ENCODE measurements at places on chromosomes 3 and 15.
A peak's percentile ranks its signal among the peaks of the same experiment; 100 is the strongest.

- H3K4me1 ChIP-seq, result no peaks in the 10 kb centered on the region
- no peak within 1 kb of the TSS for H3K4me3 ChIP-seq
- no peak for DNase-seq
- H3K27ac ChIP-seq, result no peak within 1 kb of the TSS
These were observed at the start of gene PP2D1 for GRCh38 chr3:20012164-20012563. Gene PP2D1, minus strand, starts transcription at chr3:20012264. Its CDS starts 192 bp downstream, at chr3:20012072.

GRCh38 chr3:12944413-12944812 lies 103.0 kb upstream of the RPL32 start:
- H3K36me3 ChIP-seq, result peaks cover 5% of the 10 kb centered on the region
- DNase-seq, result no peak
- peaks cover 4% of the 10 kb centered on the region for H3K4me1 ChIP-seq
- peak overlapping the region; percentile 94 for H3K27ac ChIP-seq

DNA sequence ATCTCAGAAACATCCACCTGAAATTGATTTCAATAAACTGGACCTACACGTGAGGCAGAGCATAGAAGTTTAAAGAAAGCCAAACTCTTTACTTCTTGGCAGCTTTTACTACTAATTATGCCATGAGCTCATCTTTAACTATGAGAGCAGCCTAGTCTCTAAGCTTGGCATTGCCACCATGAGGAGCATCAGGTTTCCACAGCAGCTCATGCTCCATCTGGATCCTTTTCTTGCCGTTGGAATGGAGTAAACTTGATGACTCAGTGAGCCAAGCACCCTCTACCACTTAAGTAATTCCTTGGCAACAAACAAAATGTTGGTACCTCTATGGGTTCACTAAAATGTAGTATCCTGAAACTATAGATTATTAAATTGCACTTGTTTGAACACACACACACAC lies 583.2 kb downstream of the EPHA3 start:
- H3K27me3 ChIP-seq, result no peaks in the 10 kb centered on the region
- H3K4me1 ChIP-seq, result no peaks in the 10 kb centered on the region
- no peak overlapping the region for H3K27ac ChIP-seq
- no peak overlapping the region for H3K4me3 ChIP-seq
- H3K36me3 ChIP-seq, result no peaks in the 10 kb centered on the region

GRCh38 chr3:65130782-65131181 lies 443.0 kb upstream of the ADAMTS9 start:
- no peak overlapping the region for H3K27ac ChIP-seq
- no peak for DNase-seq
- no peak overlapping the region for H3K4me3 ChIP-seq
- H3K4me1 ChIP-seq, result no peaks in the 10 kb centered on the region
- no peaks in the 10 kb centered on the region for H3K36me3 ChIP-seq

DNA sequence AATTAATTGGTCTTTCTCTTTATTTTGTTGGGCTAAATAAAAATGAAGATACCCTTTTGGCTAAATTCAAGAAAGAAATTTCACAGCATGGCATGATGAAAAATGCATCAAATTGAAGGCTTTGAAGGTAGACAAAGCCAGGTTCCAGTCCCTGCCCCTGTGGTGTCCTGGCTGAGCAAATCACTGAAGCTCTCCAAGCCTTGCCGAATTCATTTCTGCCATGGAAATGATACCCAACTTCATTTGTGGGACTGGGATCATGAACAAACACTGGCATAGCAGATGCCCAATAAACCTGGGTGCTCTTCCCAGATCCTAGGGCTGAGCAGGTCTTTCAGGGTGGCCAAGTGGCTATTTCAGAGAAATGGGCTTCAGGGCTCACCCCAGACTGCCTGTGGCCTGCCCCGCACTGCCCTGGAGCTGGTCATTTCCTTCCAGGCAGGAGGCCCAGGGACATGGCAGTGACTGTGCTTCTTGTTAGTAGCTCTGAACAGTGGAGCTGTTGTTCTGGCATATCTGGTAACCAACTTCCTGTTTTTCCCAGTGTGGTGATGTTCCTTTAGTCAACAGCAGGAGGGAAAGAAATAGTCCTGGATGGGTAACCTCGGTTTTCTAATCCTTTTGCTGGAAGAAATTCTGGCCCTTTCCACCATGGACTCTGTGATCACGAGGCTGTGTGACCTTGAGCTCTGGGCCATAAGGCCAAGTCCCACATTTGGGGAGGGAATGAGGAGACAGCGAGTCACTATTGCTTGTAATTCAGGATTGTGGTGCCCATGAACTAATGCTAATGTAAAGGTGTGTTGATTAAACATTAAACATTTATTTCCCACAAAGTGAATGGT lies 47.6 kb downstream of the CTDSPL start:
- no peaks in the 10 kb centered on the region for H3K27me3 ChIP-seq
- H3K4me3 ChIP-seq, result no peak overlapping the region
- H3K27ac ChIP-seq, result no peak overlapping the region
- peaks cover 14% of the 10 kb centered on the region for H3K4me1 ChIP-seq
- no peak for DNase-seq

DNA sequence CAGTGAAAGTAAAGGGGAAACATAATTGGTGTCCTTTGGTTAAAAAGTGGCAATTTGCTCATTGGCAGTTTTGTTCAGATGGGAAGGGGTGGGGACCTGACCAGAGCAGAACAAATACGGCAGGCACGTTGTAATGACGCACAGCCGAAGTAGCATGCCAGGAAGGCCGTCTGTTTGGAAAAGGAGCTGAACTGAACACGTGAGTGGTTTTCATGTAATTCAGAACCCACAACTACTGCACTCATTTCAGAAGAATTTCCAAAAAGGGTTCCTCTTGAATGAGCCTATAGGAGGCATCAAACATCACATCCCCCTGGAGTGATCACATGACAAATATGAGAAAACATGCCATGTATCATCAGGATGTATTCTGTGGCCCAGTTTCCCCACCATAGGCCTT lies 42.9 kb upstream of the LMCD1 start:
- no peak for DNase-seq
- H3K4me1 ChIP-seq, result peaks cover 14% of the 10 kb centered on the region
- no peaks in the 10 kb centered on the region for H3K27me3 ChIP-seq
- H3K27ac ChIP-seq, result no peak overlapping the region
- H3K4me3 ChIP-seq, result no peak overlapping the region

DNA sequence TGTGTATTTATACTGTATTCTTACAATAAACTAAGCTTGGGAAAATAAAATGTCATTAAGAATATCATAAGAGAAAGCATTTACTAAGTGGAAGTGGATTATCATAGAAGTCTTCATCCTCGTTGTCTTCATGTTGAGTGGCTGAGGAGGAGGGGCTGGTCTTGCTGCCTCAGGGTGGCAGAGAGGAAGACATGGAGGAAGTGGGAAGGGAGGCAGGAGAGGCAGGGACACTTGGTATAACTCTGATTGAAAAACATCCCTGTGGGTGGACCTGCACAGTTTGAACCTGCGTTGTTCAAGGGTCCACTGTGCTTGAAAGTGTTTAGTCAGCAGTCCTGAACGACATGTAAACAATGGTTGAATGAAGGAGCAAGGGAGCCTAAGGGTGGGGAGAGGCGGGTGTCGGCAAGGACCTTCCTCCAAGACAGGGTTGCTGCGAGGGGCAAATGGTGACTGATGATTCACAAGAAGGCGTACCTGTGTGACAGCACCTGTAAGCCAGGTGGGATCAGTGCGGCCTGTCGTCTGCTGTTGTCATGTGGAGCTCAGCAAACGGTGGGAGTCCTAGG lies 103.8 kb upstream of the KLF13 start:
- no peaks in the 10 kb centered on the region for H3K4me1 ChIP-seq
- peaks cover 73% of the 10 kb centered on the region for H3K27me3 ChIP-seq
- H3K4me3 ChIP-seq, result no peak overlapping the region
- no peaks in the 10 kb centered on the region for H3K36me3 ChIP-seq

DNA sequence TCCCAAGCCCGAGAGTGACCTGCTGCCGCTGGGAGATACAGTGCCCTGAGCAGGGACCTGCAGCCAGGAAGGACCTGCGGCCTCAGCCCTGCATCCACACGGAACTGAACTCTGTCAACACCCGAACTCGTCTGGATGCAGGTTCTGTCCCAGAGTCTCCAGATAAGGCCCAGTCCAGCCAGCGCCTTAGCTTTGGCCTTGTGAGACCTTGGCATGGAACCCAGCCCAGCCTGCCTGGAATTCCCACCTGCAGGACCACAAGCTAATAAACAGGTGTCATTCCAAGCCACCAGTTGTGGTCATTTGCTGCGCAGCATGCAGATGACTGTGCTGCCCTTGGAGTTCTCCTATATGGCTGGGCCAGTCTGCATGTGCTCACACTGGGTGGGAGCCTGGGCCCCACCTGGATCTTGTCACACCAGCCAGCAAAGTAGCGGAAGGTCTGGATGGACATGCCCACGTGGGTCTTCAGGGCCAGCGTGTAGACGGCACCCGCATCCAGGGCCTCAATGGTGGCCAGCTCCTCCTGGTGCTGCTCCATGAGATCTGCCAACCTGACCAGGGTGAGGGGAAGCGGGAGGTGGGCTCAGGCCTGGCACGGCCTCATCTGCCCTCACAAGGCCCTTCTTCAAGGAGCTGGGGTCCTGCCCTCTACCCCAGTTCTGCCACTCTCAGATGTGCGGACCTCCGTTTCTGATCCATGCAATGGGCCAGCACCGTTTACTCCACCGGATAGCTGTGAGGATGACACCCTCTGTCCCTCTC lies 47.2 kb upstream of the SLC41A3 start:
- no peaks in the 10 kb centered on the region for H3K36me3 ChIP-seq
- H3K4me1 ChIP-seq, result no peaks in the 10 kb centered on the region
- no peaks in the 10 kb centered on the region for H3K27me3 ChIP-seq
- H3K4me3 ChIP-seq, result no peak overlapping the region

DNA sequence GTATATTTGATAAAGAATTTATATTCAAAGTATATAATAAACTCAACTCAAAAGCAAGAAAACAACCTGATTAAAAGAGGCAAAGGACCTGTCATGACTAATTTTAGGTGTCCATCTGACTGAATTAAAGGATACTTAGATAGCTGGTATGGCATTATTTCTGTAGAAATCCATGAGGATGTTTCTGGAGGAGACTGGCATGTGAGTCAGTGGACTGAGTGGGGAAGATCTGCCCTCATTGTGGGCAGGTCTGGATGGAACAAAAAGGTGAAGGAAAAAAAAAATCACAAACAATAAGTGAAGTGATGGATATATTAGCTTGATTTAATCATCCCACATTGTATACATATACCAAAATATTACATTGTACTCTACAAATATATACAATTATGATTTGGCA lies 16.6 kb downstream of the ANKRD28 start:
- peaks cover 5% of the 10 kb centered on the region for H3K4me1 ChIP-seq
- no peaks in the 10 kb centered on the region for H3K27me3 ChIP-seq
- no peak for DNase-seq
- H3K36me3 ChIP-seq, result no peaks in the 10 kb centered on the region
- no peak overlapping the region for H3K4me3 ChIP-seq

GRCh38 chr3:77328690-77329089 lies 288.8 kb downstream of the ROBO2 start:
- no peak for DNase-seq
- no peaks in the 10 kb centered on the region for H3K36me3 ChIP-seq
- H3K27ac ChIP-seq, result no peak overlapping the region
- H3K4me1 ChIP-seq, result no peaks in the 10 kb centered on the region
- H3K4me3 ChIP-seq, result no peak overlapping the region
- H3K27me3 ChIP-seq, result peaks cover 77% of the 10 kb centered on the region

DNA sequence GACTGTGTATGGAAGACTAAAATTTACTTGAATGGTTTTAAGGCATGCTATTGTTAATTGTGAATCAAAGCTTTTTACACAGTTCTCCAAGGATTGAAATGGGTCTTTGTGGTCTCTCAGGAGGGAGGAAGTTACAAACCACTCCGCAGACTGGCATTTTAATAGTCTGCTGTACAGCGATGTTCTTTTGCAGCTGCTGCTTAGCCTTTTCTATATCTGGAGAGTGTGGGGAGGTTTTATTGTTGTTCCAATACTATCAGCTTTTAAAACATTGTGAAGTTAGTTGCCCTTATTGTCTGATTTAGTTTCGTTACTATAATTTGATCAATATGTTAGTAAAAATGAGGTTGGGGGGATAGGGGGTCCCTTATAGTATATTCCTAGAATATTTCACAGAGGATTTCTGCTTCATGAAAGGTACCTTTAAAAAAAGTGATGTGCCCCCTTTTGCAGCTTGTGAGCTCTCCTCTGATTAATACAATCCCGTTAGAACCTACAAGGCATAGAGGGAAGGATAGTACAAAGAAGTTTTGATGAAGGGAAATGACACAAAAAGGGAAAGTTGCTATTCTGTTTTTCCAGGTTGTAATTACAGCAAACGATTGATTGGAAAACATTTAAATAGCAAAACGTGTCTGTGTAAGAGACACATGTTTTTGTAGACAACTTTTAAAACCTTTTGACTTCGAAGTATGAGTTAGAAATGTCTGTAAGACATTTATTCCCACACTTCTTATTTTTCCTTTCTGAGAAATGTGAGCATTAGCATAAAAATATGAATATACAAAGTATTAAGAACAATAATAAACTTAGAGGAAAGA lies 158.3 kb upstream of the CGNL1 start:
- DNase-seq, result no peak
- H3K36me3 ChIP-seq, result no peaks in the 10 kb centered on the region
- peak overlapping the region; percentile 89 for H3K27ac ChIP-seq
- peaks cover 6% of the 10 kb centered on the region for H3K4me1 ChIP-seq
- no peak overlapping the region for H3K4me3 ChIP-seq

GRCh38 chr3:128343287-128344051 lies 123.2 kb downstream of the DNAJB8 start:
- peak; percentile 83 for DNase-seq
- no peaks in the 10 kb centered on the region for H3K36me3 ChIP-seq
- H3K4me3 ChIP-seq, result no peak overlapping the region
- no peak overlapping the region for H3K27ac ChIP-seq
- no peaks in the 10 kb centered on the region for H3K27me3 ChIP-seq

DNA sequence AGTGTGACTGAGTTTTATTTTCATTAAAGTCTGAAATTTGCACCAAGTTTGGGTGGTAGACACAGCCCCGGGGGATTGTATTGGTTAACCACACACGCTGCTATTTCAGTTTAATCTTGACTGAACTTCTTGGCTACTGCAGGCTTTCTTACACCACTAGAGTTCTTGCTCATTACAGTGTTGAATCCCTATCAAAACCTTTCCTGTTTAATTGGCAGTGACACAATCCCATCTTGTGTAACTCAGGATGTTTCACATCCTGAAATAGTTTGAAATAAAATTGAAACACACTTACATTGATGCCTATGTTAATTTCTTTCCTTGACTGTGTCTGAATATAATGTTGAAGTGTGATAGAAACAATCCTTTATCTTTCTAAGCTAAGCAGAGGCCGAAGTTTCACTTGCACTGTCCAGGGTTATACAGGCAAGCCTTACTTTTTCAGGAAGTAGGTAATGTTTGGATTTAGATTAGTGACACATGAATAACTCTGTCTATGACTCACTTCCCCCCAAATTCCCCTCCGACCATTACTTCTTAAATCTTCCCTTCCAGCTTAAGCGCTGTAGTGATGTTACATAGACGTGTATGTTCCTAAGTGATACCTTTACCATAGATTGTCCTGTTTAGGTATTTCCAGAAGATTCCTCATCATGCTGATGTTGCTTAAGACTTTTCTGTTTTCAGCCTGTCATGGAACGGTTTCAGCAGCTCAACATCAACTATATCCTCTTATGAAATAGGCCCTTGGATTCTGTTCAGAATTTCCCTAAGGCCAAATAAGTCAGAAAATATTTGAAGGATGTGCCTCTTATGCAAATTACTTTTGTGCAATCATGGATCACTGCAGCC lies 16.8 kb downstream of the ATG7 start:
- no peaks in the 10 kb centered on the region for H3K27me3 ChIP-seq
- H3K36me3 ChIP-seq, result peaks cover 7% of the 10 kb centered on the region
- DNase-seq, result no peak
- no peak overlapping the region for H3K4me3 ChIP-seq

- no peaks in the 10 kb centered on the region for H3K36me3 ChIP-seq
- peak overlapping the region; percentile 78 for H3K4me3 ChIP-seq
- no peaks in the 10 kb centered on the region for H3K4me1 ChIP-seq
- H3K27ac ChIP-seq, result no peak overlapping the region
- peaks cover 8% of the 10 kb centered on the region for H3K27me3 ChIP-seq
These were observed 661 bp upstream of the PARP14 start for GRCh38 chr3:122679882-122680474.
